ENCODE measurements at places on chromosomes 6 and 20.

- DNase-seq, result no peak
Measured at GRCh38 chr6:160293844-160294243, 35.2 kb upstream of the SLC22A2 start.

DNA sequence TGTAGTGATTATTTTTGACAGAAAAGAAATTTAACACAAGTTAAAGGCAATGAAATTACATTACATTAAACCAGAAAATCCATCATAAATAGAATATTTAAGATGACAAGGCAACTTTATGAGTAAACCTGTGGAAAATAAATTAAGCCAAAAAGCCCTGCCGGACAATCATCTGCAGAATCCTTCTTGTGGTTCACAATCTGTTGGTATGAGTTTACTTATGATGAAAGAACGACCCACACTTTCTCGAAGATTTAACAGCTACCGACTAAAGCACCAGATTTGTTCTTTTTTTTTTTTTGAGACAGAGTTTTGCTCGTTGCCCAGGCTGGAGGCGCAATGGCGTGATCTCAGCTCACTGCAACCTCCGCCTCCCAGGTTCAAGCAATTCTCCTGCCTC, 21.4 kb downstream of the HDAC2 start:
- DNase-seq, result no peak

DNA sequence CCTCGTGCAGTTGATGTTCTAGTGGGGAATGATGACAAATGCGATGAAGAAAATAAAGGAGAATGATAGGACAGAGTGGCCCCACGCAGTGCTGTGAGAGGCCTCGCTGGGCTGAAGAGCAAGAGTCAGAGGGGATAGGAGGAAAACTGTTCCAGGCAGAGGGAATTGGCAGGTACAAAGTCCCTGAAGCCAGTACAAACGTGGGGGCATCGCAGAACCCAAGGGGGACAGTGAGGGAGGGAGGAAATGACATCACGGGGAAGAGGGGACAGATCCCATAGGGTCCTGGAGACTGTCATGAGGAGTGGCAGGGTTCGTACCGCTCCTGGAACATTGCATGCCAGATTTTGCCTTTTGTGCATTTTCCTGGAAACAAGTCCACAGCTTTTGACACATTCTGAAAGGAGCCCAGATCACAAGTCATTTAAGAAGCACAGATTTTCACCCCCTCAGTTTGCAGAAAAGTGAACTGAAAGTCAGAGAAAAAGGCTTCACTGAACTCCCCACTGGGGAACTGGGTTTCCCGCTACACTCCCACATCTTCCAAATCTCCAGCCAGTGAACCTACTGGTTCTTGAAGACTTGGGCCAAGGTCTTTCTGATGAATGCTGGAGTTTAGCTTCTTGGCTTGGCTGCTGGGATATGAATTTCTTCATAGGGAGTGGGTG, 77.0 kb downstream of the SULF2 start:
- DNase-seq, result peak; percentile 78

- no peak for DNase-seq
Measured at GRCh38 chr6:170167657-170168159, 123.2 kb downstream of the DLL1 start.

DNA sequence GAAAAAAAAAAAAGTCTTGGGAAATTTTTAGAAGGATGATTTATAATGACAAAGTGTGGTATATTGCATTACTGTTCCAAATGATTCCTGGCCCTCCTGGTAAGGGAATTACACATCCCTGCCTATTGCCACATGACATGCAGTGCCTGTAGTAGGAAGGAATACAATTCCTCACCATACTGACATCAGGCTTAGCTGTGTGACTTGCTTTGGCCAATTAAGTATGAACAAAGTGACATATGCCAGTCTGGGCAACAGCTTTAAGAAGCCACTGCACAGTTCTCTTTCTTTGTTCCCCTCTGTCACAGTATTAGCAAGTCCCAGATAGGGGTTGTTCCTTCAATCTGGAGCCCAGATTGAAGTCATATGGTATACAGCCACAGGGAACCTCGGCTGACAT, 100.5 kb downstream of the KIF13A start:
- peak; percentile 74 for DNase-seq

- no peak for DNase-seq
Measured at GRCh38 chr6:1057490-1058135, 254.3 kb upstream of the FOXQ1 start.

DNA sequence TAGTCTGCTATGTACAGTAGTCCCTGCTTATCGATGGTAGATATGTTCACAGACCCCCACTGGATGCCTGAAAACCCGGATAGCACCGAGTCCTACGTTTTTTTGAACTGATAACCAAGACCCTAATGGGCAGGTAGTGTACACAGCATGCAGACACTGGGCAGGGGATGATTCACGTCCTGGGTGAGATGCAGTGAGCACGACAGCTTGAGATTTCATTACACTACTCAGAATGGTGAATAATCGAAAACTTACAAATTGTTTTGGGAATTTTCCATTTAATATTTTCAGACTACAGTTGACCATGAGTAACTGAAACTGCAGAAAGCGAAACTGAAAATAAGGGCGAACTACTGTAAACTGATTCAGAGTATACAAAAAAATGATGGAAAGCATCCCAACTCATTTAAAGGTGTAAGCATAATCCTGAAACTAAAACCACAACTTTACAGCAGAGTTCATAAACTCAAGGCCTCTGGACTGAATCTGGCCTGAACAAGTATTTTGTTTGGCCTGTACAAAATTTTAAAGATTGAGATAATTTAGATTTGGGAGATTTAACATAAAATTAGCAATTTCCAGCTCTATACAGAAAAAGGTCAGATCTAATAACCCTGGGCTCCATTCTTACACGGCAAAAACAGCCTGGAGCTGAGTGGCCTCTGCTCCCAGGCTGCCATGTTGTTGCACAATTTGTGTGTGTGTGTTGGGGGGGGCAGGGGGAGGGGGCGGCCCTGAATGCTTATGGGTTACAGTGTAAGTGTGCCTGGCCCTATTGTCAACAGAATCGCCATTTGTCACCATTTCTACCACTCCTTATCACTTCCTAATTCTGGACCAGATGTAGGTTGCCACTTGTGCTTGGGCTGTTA, 34.9 kb downstream of the RNF24 start:
- peak; percentile 94 for DNase-seq

- no peak for DNase-seq
Measured at GRCh38 chr6:34073540-34073939, 72.3 kb downstream of the GRM4 start.

GRCh38 chr6:4155848-4156466, 20.6 kb upstream of the ECI2 start:
- DNase-seq, result peak; percentile 85

DNA sequence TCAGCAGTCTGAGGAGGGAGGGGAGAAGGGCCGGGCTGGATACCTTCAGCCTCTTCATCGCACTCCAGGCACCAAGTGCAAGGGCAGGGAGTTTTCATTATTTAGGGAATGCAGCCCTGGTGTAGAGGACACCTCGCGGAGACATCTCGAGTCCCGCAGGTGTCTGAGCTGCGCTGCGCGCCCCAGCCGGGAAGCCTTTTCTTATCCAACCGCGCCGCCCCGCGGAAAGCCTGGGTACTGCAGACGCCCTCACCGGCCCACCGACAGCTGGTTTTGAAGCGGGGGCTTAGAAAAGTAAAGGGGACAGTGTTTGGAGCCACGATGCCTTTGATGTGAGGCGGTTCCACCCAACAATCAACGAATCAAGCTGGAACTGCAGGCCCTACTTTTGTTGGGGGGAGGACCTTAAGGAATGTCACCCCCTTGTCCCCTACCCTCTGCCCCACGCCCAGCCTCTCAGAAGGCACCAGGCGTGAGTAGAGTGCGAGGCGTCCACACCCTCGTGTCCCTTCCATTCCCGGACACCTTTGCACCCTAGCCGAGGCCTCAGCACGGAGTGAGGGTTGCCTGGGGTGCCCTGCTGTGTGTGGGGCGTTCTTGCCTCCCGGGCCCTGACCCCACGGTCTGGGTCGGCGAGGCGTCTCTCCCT, 8.6 kb downstream of the NKX2-2 start:
- DNase-seq, result peak; percentile 65

DNA sequence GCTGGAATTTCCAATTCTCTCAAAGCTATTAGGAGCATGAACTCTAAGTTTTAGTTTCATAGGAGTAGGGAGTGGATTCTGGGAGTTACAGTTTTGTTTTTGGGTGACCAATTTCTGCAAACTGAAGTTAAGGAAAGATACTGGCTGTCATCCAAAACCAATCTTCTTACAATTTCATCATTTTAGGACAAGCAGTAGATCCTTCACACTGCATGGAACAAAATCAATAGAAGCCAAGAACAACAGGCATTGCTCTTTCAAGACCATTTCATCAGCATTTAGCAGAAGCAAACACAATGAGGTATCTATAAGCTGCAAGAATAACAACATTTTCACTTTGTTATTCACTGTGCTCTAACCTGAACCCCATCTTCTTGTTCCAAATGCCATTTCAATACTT, 173.0 kb downstream of the GMDS start:
- DNase-seq, result no peak

GRCh38 chr20:63831646-63831992, 555 bp upstream of the ZBTB46 start:
- no peak for DNase-seq

- peak; percentile 46 for DNase-seq
Measured at GRCh38 chr6:16690608-16691142, 70.6 kb downstream of the ATXN1 start.

DNA sequence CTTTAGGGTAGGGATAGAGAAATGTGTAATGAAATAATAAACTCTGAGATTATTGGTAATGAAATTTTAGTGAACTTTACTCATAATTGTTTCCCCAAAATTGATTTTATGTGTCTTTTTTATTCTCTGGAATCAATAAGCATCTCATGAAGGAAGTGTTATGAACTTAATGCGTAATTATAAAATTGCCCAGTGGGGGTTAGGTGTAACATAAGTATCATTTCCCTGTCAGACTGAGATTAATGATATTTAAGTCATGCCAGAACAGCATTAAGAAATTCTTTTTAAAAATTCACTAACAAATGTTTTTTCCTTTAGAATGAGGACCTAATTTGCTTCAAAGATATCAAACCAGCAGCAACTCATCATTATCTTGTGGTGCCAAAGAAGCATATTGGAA, 10.0 kb downstream of the HINT3 start:
- DNase-seq, result no peak

DNA sequence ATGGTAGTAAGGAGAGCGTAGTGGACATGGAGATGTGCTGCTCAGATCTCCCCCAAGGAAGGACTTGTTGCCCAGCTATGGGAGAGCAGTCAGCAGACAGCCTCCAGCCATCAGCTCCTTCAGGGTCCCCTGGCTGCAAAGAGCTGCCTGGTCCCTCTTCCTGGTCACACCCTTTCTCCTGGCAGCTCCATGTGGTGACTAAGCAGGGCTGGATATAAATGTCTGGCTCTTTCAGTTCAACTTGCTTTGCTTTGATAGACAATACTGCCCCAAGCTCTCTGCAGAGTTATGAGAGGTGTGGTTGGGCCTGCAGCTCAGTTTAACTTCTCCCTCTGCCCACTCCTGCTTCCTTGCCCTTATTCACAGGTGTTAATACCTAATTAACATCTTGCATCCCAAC, 64.1 kb upstream of the DDR1 start:
- no peak for DNase-seq

- no peak for DNase-seq
Measured at GRCh38 chr6:36230371-36230770, 33.8 kb downstream of the BRPF3 start.

DNA sequence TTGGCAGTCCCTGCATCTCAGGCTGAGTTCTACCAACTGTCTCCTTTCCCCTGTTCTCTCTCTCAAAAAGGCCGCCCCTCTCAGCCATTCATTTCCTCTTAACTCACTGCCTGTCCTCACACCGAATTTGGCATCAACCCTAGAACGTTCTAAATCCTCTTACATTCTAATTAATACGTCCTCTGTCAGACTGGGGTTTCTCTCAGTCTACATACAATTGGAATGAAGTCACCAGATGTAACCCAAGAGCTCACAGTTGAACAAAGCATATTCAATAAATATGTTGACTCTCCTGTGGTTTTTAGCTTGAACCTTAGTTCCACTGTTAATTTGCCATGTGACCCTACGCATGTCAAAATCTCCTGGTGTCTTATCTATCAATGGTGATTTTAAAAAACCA, 269.6 kb downstream of the CLIC5 start:
- DNase-seq, result no peak

GRCh38 chr6:113888956-113889630, 31.9 kb downstream of the MARCKS start:
- no peak for DNase-seq

DNA sequence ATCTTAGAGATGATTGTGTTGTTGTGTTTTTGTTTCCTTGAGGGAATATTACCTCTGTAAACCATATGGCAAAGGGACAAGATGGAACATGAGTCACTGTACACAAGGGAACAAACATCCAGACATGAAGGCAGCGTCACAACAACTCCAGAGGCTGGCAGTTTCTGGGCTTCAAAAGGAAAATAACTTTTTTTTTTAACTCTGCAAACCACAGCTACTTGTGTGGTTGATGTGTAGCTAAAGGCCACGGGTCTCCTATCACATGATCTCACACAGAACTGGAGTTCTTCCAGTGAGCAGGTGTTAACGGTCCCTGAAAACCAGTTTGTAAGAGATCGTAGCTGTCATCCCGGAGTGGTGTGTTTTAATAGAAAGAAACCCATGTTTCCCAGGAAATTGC, 33.2 kb upstream of the HBS1L start:
- peak; percentile 20 for DNase-seq

- peak; percentile 77 for DNase-seq
Measured at GRCh38 chr6:6840831-6841291, 252.3 kb downstream of the LY86 start.

- no peak for DNase-seq
Measured at GRCh38 chr6:163501026-163501425, 86.5 kb downstream of the QKI start.

- no peak for DNase-seq
Measured at GRCh38 chr6:24607310-24608105, 38.5 kb downstream of the KIAA0319 start.

GRCh38 chr6:1394514-1395463, 5.4 kb downstream of the FOXF2 start:
- no peak for DNase-seq

GRCh38 chr6:87791982-87792381, 89.9 kb upstream of the AKIRIN2 start:
- no peak for DNase-seq

- no peak for DNase-seq
Measured at GRCh38 chr20:4439461-4439860, 282.2 kb upstream of the PRND start.

GRCh38 chr6:139313229-139313628, 21.4 kb upstream of the TXLNB start:
- no peak for DNase-seq

DNA sequence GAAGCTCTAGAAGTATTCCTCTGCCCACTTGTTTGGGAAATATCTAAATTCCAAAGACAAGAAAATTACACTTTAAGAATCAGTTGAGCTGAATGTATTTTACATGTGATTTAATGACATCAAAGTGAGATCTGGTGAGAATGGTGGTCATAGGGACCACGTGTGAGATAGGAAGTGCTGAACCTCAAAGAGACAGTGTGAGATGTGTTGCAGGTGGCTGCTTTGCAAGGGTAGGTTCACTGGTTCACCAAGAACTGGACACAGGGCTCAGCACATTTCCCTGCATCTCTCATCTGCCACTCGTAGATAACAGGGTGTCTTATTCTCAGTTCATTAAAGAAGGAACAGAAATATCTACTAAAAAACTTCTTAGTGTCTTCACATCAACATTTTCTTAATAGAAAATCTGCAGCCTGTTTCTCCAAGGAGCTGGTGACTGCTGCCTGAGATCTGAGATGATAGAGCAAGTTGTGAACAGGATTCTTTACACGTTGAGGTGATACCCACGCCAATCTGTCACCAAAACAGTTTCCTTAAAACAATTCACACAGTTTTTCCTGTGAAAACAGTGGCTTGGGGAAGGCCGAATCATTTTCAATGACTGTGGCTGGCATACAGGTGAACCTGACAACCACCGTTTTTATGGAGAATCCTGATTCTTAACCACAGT, 7.2 kb downstream of the CCR6 start:
- DNase-seq, result no peak
